ENCODE measurements at places on chromosomes 7 and 10. TPM values are rescaled to one million over a fixed set of nuclear protein-coding genes. Genes with fewer than 3 reads are reported as not detected.

The PNLIPRP2 gene
- not detected for total RNA-seq

The HPSE2 gene
- not detected for total RNA-seq

The TAS2R60 gene
- not detected for total RNA-seq

The SUN3 gene
- total RNA-seq: not detected

The SYT15 gene
- 1.8 TPM for total RNA-seq

The EPHB6 gene
- total RNA-seq: 7.8 TPM

The RADIL gene
- 0.15 TPM for total RNA-seq

The ABCB4 gene
- total RNA-seq: not detected

The CALML3 gene
- not detected for total RNA-seq

The TMEM120A gene
- total RNA-seq: 44.0 TPM

The A1CF gene
- not detected for total RNA-seq

The OPN1SW gene
- not detected for total RNA-seq

The PPP1R9A gene
- total RNA-seq: not detected
